Upper lobe of left lung (tissue), 6 donors: ENCODE measurements at places on chromosomes 2 and 18. TPM values are rescaled to one million over a fixed set of nuclear protein-coding genes. Genes with fewer than 3 reads are reported as not detected.

DNA sequence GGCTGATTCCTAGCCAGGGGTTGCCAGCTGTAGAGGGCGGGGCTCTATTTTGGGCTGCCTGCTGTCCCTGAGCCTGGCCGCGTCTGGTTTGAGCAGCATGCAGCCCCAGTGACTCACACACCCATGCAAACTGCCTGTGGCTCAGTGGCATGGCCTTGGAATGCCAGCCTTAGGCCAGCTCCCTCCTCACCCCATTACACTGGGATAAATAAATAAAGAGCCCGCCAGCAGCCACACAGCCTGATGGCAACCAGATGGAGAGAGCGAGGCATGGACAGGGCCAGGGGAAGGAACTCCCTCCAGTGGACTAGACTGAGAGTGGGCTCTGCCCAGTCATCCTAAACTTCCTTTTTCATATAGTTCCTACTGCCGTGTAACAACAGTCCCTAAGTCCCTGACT, 18.3 kb downstream of the NHEJ1 start:
- no peaks in the 10 kb centered on the region for H3K27me3 ChIP-seq
- no peak for DNase-seq
- H3K4me1 ChIP-seq = no peaks in the 10 kb centered on the region
- no peak overlapping the region for H3K27ac ChIP-seq

- H3K36me3 ChIP-seq = no peaks in the 10 kb centered on the region
- DNase-seq = no peak
- H3K4me3 ChIP-seq = no peak overlapping the region
- no peak overlapping the region for H3K27ac ChIP-seq
- no peaks in the 10 kb centered on the region for H3K27me3 ChIP-seq
Measured at GRCh38 chr18:38028946-38029345, 463.3 kb upstream of the CELF4 start.

Gene TUBA3E
- total RNA-seq = not detected

- H3K27me3 ChIP-seq = no peaks in the 10 kb centered on the region
- H3K27ac ChIP-seq = no peak overlapping the region
- H3K36me3 ChIP-seq = no peaks in the 10 kb centered on the region
- H3K4me3 ChIP-seq = no peak overlapping the region
- no peaks in the 10 kb centered on the region for H3K4me1 ChIP-seq
Measured at GRCh38 chr2:184729581-184729980, 131.3 kb downstream of the ZNF804A start.

- peaks cover 5% of the 10 kb centered on the region for H3K4me1 ChIP-seq
- DNase-seq = no peak
Measured at GRCh38 chr2:120180066-120180465, 43.1 kb downstream of the TMEM185B start.

- no peak overlapping the region for H3K4me3 ChIP-seq
- H3K36me3 ChIP-seq = no peaks in the 10 kb centered on the region
- no peak for DNase-seq
- no peaks in the 10 kb centered on the region for H3K4me1 ChIP-seq
- no peaks in the 10 kb centered on the region for H3K27me3 ChIP-seq
- no peak overlapping the region for H3K27ac ChIP-seq
Measured at GRCh38 chr2:119513832-119514231, 10.5 kb downstream of the SCTR start.

Gene REG3A
- not detected for total RNA-seq
